Left lung (tissue), 14 donors: ENCODE measurements at places on chromosomes 3 and 15.

DNA sequence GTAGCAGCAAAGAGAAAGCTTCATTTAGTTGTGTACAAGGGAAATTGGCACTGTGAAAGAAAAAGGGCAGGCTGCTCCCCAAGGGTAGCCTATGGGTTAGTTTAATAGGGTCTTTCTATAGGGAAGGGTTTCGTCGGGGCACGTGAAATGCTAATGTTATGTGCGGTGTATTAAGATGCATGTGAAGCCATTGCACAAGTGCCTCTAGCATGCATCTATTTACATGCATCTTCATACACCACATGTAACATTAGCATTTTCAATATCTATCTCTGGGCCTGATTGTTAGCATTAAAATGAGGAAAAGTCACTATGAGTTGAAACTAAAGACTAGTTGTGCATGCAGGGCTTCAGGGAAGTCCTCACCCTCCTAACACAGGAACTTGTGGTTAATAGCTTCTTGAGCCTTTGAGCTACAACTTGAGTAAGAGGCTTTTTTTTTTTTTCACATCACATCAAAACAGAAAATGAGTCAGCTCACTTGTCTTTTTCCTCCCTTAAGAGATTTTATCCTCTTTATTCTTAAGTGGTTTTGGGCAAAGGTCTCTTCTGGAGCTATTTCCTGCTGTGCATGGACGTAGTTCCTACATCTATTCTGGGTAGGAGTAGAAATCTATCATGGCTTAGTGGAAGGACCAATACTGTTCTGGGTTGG is 613.4 kb downstream of the ZPLD1 start:
- H3K27me3 ChIP-seq: no peaks in the 10 kb centered on the region
- no peaks in the 10 kb centered on the region for H3K36me3 ChIP-seq
- no peak overlapping the region for H3K27ac ChIP-seq
- no peak overlapping the region for H3K4me3 ChIP-seq

DNA sequence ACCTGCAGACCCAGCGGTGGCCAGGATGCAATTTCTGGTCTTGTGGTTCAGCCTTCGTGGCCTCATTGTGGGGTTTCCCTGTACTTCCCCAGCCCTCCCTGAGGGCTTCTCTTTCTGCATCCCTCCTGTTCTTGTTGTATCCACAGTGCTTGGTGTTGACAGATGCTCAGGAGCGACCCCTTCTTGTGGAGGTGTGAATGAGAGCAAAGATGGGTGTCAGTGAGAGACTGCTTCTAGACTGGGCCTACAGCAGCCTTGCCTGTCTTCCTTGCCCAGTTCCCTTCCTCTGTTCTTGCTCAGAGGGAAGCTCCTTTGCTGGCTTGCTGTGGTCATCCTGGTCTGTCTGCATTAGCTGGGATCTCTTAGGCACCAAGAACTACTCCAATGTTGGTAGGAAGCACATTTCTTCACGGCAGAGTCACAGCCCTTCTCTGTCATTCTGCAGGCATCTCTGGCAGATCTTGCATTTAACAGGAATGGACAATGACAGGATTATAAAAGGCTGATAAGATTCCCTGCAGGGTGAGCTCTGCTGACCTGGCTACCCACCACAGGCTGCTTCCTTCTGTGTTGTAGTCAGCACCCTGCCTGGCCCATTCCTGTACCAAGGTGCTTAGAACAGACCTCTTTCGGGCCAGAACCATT is 317.8 kb upstream of the C2CD4B start:
- H3K27me3 ChIP-seq: no peaks in the 10 kb centered on the region
- H3K27ac ChIP-seq: no peak overlapping the region
- DNase-seq: no peak
- H3K36me3 ChIP-seq: no peaks in the 10 kb centered on the region

GRCh38 chr3:10232137-10232536 is 16.1 kb upstream of the TATDN2 start:
- H3K27ac ChIP-seq: peak overlapping the region; percentile 73
- peaks cover 41% of the 10 kb centered on the region for H3K4me1 ChIP-seq

- H3K4me1 ChIP-seq: no peaks in the 10 kb centered on the region
- H3K27ac ChIP-seq: no peak overlapping the region
- H3K27me3 ChIP-seq: no peaks in the 10 kb centered on the region
- H3K4me3 ChIP-seq: no peak overlapping the region
- DNase-seq: no peak
- no peaks in the 10 kb centered on the region for H3K36me3 ChIP-seq
Measured at GRCh38 chr15:50820808-50821382, 55.4 kb upstream of the SPPL2A start.

DNA sequence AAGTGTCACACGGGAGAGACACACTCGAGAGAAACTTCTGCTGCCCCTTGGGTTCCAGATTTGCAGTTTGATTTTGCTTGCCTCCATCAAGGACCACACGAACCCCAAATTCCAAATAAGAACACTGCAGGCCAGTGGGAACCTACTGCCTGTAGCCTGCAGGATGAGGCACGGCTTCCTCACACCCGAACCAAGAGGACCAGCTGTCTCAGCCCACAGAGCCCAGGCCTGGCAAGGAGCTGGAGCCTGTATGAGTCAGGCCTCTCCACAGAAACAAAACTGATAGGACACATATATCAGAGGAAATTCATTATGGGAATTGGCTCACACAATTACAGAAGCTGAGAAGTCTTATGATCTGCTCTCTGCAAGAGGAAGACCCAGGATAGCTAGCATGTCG is 188.1 kb upstream of the NSMCE3 start:
- no peaks in the 10 kb centered on the region for H3K4me1 ChIP-seq
- DNase-seq: no peak
- H3K36me3 ChIP-seq: no peaks in the 10 kb centered on the region
- no peak overlapping the region for H3K4me3 ChIP-seq

- no peak overlapping the region for H3K27ac ChIP-seq
- no peak overlapping the region for H3K4me3 ChIP-seq
- no peaks in the 10 kb centered on the region for H3K4me1 ChIP-seq
- no peaks in the 10 kb centered on the region for H3K36me3 ChIP-seq
Measured at GRCh38 chr15:29622637-29623036, 199.6 kb downstream of the TJP1 start.

DNA sequence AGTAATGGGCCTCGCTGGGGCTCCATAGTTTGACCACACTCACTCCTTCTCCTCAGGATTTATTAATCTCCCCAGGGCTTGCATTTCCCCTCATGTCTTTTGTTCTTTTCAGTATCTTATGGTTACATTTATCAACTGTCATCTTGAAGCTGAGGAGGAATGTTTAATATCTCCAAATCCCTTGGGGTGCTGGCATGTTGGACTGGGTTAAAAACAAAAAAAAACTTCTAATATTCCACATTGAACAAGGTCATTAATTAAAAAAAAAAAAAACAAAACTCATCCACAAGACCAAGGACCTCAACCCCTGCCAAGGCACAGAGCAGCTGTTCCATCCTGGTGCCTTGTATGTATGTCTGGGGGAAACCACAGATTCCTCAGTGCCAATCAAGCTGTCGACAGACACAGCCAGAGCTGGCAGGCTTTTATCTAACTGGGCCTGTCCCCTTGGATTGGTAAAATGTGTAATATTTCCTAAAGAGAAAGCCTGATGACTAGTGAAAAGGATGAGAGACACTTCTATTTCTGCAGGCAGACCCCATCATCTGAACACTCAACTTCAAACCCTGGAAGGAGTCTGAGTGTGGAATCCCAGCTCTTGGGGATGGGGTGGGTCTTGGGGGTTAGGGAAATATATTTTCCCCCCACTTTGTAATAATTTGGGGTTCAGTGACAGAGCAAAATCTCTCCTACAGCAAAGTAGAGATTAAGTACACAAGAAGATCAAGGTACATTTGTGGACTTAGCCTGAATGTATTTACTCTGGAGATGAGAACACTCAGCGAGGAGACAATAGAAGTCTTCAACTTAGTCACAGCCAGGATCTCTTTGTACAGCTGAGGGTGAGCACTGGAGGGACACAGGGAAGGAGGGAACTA is 69.1 kb downstream of the TTC23 start:
- H3K4me1 ChIP-seq: no peaks in the 10 kb centered on the region
- H3K27ac ChIP-seq: no peak overlapping the region
- H3K36me3 ChIP-seq: peaks cover 5% of the 10 kb centered on the region
- no peaks in the 10 kb centered on the region for H3K27me3 ChIP-seq
- no peak for DNase-seq

GRCh38 chr15:48250640-48251076 is 44.6 kb downstream of the SLC12A1 start:
- H3K36me3 ChIP-seq: no peaks in the 10 kb centered on the region
- no peak for DNase-seq
- no peaks in the 10 kb centered on the region for H3K4me1 ChIP-seq
- H3K27me3 ChIP-seq: peaks cover 5% of the 10 kb centered on the region

DNA sequence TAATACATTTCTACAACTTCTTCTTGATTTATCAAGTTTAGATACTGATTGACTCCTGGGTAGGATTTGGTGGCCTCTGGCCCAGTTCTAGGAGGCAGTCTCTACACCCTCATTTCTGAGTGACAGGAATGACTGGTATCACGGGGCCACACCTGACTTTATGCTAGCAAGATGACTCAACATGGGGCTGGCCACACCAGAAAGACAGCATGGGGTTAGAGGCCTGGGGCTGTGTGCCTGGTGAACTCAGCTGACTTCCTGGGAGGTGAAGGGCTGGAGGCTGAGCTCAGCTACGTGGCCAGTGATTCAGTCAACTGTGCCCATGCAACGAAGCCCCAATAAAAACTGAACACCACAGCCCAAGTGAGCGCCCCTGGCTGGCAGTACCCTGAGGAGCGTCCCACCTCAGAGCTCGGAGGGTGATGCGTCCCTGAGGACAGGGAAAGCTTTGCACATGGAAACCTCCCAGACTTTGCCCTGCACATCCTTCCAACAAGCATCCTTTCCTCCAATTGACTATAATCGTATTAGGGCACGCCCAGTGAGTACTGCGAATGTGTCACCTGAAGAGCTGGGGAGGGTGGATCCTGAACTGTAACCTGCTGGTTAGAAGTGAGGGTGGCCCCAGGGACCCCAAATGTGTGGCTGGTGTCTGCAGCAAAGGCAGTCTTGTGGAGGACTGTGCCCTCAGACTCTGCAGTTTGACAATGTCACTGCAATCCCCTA is 57.2 kb downstream of the NIPA2 start:
- H3K4me1 ChIP-seq: no peaks in the 10 kb centered on the region
- peak; percentile 30 for DNase-seq
- H3K27me3 ChIP-seq: no peaks in the 10 kb centered on the region
- H3K36me3 ChIP-seq: peaks cover 93% of the 10 kb centered on the region
- H3K4me3 ChIP-seq: no peak overlapping the region

- peaks cover 7% of the 10 kb centered on the region for H3K4me1 ChIP-seq
- no peaks in the 10 kb centered on the region for H3K36me3 ChIP-seq
- DNase-seq: no peak
- no peak overlapping the region for H3K27ac ChIP-seq
- H3K4me3 ChIP-seq: no peak overlapping the region
Measured at GRCh38 chr3:146473726-146474125, 4.4 kb upstream of the PLSCR2 start.

DNA sequence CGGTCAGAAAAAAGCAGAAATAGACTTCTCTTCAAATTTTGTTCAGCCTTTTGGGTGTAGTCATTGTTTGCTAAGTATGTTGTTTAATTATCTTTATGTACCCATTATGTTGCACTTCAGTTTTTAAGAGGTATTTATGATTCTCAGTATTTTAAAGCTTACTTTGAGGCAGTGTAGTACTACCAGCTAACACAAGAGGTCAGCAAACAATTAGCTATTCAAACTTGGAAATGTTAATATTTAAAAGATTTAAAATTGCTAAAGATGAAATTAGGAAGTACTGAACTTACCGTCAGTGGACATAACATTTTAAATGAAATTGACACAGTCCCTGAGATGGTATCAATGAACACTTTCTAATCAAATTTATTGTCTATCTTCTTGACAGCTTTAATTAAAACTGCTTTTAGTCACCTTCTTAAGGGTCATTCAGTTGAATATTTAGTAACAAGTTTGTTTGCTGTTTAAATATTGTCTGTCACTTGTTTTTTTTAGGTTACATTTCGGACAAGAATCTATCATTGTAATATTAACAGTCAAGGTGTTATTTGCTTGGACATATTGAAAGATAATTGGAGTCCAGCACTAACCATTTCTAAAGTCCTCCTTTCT is 28.1 kb downstream of the NKIRAS1 start:
- no peaks in the 10 kb centered on the region for H3K27me3 ChIP-seq
- H3K4me3 ChIP-seq: no peak overlapping the region
- no peaks in the 10 kb centered on the region for H3K4me1 ChIP-seq
- H3K27ac ChIP-seq: peak overlapping the region; percentile 31
- no peak for DNase-seq

- no peaks in the 10 kb centered on the region for H3K4me1 ChIP-seq
- no peak overlapping the region for H3K4me3 ChIP-seq
- no peaks in the 10 kb centered on the region for H3K36me3 ChIP-seq
- H3K27ac ChIP-seq: no peak overlapping the region
- H3K27me3 ChIP-seq: no peaks in the 10 kb centered on the region
- no peak for DNase-seq
Measured at GRCh38 chr3:100007313-100007712, 107.0 kb downstream of the FILIP1L start.

DNA sequence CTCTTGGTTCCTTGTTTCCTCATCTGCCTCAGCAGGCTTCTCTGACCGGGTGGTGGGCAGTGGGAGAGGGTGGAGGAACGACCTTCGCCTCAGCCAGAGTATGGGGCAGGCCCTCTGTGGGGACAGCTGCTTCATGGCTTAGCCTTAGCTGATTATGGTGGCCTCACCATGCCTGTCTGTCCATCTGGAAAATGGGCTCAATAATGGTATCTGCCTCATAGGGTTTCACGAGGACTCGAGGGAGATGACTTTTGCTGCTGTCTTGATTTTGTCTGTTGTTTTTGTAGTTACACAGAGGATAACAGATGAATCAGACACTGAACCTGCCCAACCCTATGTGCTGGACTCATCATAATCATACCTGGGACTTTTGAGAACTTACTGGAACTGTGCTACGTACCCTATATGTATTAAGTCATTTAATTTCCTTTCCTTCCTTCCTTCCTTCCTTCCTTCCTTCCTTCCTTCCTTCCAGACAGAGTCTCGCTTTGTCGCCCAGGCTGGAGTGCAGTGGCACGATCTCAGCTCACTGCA is 46.5 kb downstream of the CDC25A start:
- H3K4me1 ChIP-seq: no peaks in the 10 kb centered on the region
- no peak for DNase-seq
- no peak overlapping the region for H3K4me3 ChIP-seq
- H3K27ac ChIP-seq: no peak overlapping the region
- H3K27me3 ChIP-seq: no peaks in the 10 kb centered on the region
- no peaks in the 10 kb centered on the region for H3K36me3 ChIP-seq

GRCh38 chr15:56425976-56426375 is 39.0 kb downstream of the MNS1 start:
- no peak overlapping the region for H3K27ac ChIP-seq
- no peaks in the 10 kb centered on the region for H3K4me1 ChIP-seq
- H3K27me3 ChIP-seq: no peaks in the 10 kb centered on the region
- H3K36me3 ChIP-seq: no peaks in the 10 kb centered on the region
- no peak for DNase-seq

DNA sequence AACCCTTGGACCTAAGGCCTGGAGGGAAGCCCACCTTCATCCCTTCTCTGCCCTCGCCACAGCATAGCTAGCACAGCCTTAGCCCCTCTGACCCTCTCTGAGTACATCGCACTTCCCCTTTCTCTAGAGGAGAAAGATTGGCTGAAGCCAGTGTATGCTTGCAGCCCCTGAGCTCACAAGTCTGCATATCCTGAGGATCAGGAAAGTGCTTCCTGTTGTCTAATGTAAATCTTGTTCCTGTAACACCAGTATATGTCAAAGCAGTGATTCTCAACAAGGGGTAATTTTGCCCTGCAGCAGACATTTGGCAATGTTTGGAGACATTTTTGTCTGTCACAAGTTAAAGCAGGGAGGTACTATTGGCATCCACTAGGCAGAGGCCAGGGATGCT is 2.2 kb upstream of the PRKCD start:
- peaks cover 24% of the 10 kb centered on the region for H3K4me1 ChIP-seq
- peaks cover 27% of the 10 kb centered on the region for H3K27me3 ChIP-seq
- H3K4me3 ChIP-seq: no peak overlapping the region

GRCh38 chr3:194768586-194768985 is 82.9 kb downstream of the FAM43A start:
- H3K36me3 ChIP-seq: no peaks in the 10 kb centered on the region
- H3K4me3 ChIP-seq: peak overlapping the region; percentile 32
- DNase-seq: no peak
- no peak overlapping the region for H3K27ac ChIP-seq
- peaks cover 32% of the 10 kb centered on the region for H3K4me1 ChIP-seq
